Ovary (tissue), 10 donors: ENCODE measurements at places on chromosomes 7 and 10.

DNA sequence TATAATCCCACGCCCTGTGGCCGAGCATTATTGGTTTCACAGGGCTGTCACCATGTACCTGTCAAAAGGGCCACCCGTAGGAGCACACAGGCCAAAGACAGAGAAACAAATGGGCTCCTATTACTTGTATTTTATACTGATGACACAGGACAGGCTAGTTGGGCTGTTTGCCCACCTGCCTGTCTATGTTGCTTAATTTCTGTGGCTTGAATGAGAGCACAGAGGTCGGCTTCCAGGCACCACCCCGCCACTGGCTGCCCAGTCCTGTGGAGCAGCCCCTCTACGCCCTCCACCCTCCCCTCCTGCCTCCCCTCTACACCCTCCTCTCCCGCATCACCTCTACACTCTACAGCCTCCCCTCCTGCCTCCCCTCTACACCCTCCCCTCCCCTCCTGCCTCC is 652.9 kb downstream of the SDK1 start:
- DNase-seq = no peak

- no peak for DNase-seq
Observed at GRCh38 chr7:85426487-85426960, 239.7 kb upstream of the SEMA3D start.

GRCh38 chr7:134485203-134485602 is 26.3 kb upstream of the AKR1B1 start:
- DNase-seq = no peak

- DNase-seq = no peak
Observed at GRCh38 chr10:103276896-103277712, at the start of gene INA. Gene INA, plus strand, starts transcription at chr10:103277138. Its CDS starts 74 bp downstream, at chr10:103277212.

- no peak for DNase-seq
Observed at GRCh38 chr7:145030754-145031153, 194.9 kb upstream of the TPK1 start.

GRCh38 chr10:2334575-2334974 is 597.2 kb upstream of the ADARB2 start:
- DNase-seq = no peak

DNA sequence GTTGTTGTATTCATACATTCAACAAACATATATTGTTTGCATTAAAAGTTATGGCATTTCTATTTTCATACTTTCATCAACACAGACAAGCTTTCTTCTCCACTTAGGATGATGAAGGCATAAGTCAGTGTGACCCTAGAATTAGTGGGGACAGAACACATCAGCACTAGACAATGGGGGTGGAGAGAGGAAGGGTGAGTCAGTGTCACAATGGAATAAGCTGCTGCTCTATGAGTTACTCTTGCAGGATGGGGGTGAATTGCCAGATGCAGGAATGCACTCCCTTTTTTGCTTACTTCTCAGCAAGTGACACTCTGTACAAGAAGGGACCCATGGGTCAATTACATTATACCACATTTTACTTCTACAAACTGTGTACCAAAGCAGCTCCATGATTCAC is 74.0 kb downstream of the DGKI start:
- DNase-seq = no peak

- no peak for DNase-seq
Observed at GRCh38 chr7:136293272-136293671, 316.1 kb upstream of the MTPN start.

- no peak for DNase-seq
Observed at GRCh38 chr10:57977262-57977661, 290.4 kb downstream of the IPMK start.

DNA sequence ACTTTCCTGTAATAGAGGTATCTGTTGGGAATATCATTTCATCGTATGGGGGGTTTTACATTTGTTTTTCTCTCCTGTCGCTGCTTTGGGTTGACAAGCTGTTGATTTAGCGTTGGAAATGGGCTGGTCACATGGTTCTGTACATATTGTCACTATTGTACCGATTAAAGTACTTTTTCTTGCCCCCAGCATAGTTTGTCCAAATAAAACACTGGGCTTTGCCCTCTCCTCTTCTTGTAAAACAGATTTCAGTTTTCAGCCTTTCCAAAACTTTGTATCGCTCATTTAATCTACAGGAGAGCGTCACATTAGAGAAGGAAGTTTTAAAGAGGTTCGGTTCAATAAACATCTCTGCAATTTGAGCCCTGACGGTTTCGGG is 4.0 kb downstream of the BMI1 start:
- DNase-seq = no peak

DNA sequence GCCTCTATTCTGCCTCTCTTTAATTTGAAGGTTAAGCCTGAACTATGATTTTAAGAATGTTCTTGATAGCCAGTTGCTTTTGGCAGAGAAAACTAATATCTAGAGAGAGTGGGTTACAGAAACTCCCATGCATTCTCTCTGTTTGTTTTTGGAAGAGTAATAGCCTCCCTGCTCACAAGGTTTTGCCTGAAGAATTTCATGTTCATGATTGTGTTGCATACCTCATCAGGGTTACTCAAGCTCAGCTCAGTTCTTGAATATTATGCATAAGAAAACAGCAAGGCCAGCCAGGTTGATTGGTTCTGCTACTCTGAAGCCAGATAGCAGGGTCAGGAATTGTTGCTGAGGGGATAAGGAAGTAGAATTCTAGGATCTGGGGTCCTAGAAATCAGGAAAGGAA is 137.4 kb downstream of the MDFIC start:
- no peak for DNase-seq

DNA sequence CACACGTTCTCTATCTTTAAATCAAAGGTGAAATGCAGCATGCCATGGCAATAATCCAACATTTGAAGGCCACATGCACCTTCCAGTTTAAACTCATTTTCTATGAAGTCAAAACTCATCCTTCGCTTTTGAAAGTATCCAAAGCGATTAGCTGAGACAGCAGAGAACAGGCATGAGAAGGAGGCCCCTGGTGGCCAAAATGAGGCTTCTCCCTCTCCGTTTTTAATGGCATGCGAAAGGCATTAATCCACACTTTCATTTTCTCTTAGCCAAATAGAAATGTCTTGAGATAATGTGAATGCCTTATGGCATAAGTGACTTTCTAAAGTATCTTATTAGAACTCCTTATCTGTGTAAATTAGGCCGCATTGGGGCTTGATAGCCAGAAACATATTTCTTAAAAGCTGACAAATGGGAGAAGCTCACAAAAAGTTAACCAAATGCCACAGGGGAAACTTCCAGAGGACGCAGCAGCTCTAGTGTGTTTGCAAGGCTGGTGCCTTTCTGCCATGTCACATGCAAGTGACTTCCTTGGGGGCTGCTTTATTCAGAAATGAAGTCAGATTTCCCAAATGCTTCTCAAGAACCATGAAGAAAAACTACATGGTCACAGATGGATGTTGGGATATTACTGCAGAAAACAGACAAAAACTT is 1189.6 kb downstream of the SORCS1 start:
- DNase-seq = no peak

GRCh38 chr10:128470321-128470965 is 344.2 kb upstream of the MKI67 start:
- no peak for DNase-seq

- no peak for DNase-seq
Observed at GRCh38 chr7:11709196-11709595, 122.8 kb downstream of the THSD7A start.

DNA sequence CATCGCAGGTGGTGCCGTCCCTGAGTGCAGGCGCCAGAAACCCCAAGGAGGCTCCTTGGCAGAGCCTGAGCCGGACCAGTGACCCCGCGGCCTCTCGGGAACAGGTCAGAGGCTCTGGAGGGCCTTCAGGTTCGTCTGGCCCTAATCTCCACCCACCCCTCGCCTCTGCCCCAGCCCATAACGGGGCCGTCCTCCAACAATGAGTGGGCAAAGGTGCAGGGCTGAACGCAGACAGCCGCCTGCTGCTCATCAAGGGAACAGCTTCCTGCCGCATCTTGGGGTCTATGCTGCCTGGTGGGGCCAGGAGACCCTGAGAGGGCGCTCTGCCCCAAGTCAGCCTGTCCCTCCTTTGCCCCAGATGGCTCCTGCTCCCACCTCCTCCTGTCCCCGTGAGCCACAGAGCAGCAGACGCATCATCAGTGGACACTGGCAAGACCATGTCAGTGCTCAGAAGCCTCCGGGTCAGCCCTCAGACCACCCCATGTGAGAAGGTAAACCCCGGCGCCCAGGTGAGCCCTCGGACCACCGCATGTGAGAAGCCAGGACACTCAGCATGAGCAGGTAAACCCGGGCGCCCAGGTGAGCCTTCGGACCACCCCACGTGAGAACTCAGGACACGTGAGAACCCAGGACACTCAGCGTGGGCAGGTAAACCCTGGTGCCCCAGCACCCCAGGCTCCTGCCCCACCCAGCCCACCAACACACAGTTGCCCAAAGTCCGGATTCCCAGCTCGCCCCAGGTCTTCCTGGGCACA is 142.0 kb downstream of the PTPRN2 start:
- DNase-seq = no peak

DNA sequence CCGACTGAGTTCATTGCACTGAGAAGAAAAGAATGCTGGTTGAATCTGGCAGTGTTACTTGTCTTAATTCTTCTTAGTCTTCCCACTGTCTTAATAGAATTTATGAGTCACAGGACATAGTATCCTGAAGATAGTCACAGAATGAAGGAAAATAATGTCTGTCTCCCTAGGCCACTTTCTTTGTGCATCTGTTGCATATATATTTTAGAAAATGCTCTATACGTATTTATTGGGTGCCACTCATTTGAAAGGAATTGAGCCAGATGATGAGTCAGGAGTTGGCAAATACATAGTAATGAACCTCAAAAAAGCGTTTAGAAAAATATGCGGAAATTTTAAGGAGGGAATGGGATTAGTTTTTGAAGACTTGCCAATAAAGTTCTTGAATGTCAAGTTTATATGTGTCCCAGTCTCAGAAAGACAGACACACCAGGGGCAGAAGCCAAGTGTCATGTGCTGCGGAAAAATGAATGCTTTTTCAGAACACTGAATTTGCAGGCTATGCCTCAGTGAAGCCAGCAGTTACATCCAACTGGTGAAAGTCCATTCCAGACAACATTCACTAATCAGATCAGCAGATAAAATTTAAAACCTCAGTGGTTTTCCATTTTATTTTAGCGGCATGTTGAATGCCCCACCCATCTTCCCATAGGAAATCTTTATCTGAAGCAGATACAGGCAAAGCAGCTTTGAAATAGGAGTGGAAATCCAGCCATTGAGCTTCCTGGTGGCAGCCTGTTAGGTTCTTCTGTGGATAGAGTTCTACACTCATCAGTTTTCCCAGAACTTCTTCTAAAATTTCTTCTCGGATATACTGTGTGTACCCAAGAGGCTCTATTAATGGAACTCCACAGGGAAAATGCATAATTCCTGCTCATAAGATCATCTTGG is 308.4 kb downstream of the BICC1 start:
- no peak for DNase-seq

- no peak for DNase-seq
Observed at GRCh38 chr10:62755662-62756653, 48.6 kb upstream of the ADO start.

DNA sequence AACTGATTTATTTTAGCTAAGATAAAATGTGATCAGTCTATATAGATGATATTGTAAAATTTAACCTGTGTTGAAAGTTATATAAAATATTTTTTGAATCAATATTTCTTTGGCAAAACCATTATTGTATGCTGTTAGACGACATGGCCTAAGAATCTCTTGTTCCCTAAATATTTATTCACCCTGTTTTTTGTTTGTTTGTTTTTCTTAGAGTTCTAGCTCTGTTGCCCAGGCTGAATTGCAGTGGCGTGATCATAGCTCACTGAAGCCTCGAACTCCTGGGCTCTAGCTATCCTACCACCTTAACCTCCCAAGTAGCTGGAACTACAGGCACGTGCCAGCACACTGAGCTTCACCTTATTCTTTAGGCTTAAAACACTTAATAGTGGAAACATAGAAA is 410.7 kb downstream of the ARL4A start:
- DNase-seq = no peak

DNA sequence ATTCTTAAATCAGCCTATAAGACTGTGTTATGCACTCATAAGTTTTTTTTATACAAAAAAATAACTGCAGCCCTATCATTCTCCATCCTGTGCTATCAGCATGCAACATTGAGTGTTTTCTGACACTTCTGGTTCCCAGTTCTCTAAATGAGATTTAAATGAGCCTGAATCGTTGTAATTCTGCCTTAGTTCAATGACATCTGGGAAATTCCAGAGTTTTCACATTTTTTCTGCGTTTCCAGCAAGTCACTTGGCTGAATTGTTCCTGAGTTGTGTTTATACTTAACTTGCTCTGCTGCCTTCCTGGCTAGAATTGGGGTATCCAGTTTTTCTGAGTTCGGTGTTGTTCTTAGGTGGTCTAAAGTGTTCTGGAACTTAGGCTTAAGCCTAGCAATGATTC is 636.1 kb upstream of the FZD8 start:
- DNase-seq = no peak

DNA sequence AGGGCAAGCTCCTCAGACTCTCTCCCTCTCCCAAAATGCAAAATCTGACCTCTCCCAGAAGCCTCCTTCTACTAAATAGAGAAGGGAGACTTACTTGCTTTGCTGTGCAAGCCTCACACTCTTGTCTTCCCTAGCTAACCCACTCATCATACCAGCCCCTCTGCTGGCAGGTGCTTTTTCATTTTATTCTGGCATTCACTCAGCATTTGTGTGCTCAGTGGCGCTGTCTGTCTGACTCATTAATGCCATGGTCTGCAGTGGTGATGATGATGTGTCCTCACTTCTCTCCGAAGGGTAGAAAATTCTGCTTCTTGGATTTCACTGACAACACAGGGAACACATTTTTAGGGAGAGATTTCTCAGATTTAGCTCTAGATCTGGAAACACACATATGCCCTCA is 22.0 kb upstream of the BTRC start:
- DNase-seq = no peak

GRCh38 chr7:96269246-96269994 is 52.5 kb downstream of the SLC25A13 start:
- no peak for DNase-seq

GRCh38 chr7:128007303-128007680 is 23.9 kb downstream of the LRRC4 start:
- DNase-seq = no peak

DNA sequence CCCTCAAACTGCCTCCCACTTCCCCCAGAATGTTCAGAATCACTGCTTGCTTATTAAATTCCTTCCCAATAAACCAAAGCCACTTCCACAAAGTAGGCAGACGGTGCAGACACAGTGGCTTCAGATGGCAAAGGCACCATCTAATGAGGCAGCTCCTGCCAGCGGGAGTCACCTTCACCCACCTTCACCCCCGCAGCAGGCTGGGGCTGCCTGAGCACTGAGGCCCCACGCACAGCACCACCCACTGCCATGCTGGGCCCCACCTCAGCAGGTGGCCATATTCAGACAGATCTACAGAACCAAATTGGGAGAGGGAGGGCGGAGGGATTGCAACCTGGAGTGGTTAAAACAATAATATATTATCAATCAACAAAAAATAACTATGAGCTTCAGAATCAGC is 118.5 kb downstream of the GRID1 start:
- no peak for DNase-seq

GRCh38 chr10:7756360-7756992 is 31.3 kb downstream of the KIN start:
- no peak for DNase-seq

GRCh38 chr7:46939558-46939957 is 642.4 kb downstream of the TNS3 start:
- no peak for DNase-seq
